ENCODE measurements at places on chromosomes 2 and 18. TPM values are rescaled to one million over a fixed set of nuclear protein-coding genes. Genes with fewer than 3 reads are reported as not detected.

The CFAP65 gene
- total RNA-seq: not detected

GRCh38 chr2:190354003-190354690, 10.8 kb downstream of the INPP1 start:
- no peak for DNase-seq

The POTEC gene
- not detected for total RNA-seq

The C2orf92 gene
- total RNA-seq: 0.96 TPM

DNA sequence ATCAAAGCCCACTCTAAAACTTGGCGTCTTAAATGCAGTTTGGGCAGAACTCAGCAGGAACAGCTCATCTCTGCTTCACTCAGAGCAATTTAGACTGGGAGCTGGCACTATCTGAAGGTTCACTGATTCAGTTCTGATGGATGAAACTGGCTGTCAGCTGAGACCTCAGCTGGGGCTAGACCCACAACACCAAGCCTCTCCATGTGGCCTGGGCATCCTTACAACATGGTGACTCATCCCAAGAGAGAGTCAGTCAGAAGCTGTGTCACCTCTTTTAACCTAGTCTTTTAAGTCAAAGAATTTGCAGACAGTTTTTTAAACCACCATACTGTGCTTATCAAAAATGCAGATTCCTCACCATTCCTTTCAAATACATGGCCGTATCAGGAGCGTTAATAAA, 62.6 kb upstream of the ZNF397 start:
- DNase-seq: peak; percentile 32

GRCh38 chr2:113185664-113186432, 12.1 kb downstream of the PSD4 start:
- DNase-seq: no peak

- DNase-seq: no peak
These were observed 147.7 kb upstream of the APCDD1 start for GRCh38 chr18:10306779-10307178.

- no peak for DNase-seq
These were observed 42.5 kb downstream of the DPYSL5 start for GRCh38 chr2:26890341-26891000.

The CAPG gene
- 260 TPM for total RNA-seq

The CCDC68 gene
- 2.7 TPM for total RNA-seq

- DNase-seq: no peak
These were observed 96.6 kb downstream of the BIRC6 start for GRCh38 chr2:32453242-32454062.

DNA sequence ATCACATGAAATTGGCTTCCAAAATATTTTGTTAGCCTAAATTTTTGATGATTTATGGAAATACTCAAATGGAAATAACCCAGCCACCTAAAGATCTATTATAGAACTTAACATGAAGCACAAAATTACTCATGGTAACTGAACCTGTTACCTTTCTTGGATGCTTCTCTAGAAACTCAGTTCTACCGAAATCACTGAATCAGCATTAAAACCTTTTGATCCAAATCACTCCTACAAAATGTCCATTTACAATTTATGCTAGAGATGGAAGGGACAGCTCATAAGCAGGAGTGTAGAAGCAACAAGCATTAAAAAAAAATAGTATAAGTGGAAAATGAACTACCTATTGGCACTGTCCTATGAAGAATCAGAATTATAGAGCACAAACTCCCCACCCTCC, 2.1 kb downstream of the PRPF40A start:
- DNase-seq: no peak

- no peak for DNase-seq
These were observed 20.6 kb downstream of the EHD3 start for GRCh38 chr2:31254237-31255203.

DNA sequence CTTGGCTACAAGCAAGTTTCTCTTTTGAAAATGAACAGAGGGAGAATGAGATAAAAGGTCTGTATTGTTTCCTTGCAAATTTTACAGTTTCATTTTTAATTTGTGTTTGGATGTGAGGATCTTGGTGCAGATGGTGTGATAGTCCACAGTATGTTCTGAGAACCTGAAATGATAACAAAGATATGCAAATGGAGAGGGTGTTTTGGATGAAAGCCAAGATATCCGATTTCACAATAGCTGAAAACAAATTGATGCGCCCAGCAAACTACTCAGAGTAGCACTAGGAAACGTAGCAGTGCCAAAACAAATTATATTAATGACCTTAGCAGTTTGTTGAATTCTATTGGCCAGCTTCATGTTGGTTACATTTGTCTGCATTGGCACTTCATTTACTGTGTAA, 683.5 kb downstream of the TMEM182 start:
- no peak for DNase-seq

DNA sequence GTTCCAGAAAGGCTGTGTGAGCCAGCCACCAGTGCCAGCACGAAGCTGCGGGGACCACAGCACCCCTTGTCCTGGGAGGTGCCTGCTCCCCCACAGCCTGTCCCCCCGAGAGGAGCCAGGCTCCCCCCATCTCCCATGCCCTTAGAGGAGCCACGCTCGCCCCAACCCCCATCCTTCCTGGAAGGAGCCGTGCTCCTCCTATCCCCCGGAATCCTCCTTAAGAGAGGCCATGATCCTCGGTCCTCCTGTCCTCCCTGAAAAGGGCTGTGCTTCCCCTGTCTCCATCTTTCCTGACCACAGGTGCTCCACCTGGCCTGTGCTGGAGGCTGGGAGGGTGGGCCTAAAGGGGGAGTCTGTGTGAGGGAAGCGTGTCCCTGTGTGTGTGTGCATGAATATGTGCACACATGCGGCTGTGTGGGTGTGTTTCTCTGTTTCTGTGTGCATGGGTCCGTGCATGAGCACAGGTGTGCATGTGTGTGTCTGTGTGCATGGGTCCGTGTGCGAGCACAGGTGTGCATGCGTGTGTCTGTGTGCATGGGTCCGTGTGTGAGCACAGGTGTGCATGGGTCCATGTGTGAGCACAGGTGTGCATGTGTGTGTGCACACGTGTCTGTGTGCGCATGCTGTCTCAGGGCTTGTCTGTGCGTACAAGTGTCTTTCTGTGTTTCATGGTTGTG, 80.3 kb downstream of the RTP5 start:
- no peak for DNase-seq

The CERKL gene
- 0.07 TPM for total RNA-seq

DNA sequence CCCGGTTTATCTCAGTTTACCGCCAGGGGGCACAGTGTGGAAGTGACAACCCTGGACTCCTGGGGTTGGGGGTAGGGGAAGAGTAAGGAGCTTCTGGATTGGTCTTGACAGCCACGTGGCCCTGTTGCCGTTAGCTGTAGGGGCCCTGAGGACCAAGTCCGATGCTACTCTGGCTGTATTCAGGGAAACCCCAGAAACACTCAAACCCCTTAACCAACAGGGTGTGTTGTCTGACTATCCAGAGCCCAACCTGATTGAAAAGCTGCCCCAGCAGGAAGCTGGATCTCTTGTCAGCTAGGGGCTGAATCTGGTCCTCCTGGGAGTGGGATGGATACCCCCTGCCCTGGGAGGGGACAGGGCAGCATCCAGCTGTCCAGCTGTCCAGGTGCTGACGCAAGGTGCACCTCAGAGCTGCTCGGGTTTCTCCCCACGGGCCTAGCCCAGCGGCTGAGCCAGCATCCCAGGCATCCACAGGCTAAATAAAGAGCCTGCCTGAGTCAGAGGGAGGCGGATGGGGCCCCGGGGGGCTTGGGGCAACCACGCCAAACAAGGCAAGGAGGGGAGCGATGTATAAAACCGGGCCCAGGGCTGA, 3.1 kb upstream of the GMPPA start:
- DNase-seq: no peak

The ZNF519 gene
- 3.9 TPM for total RNA-seq

The MC5R gene
- not detected for total RNA-seq

GRCh38 chr2:128545829-128546228, 227.2 kb upstream of the HS6ST1 start:
- no peak for DNase-seq

GRCh38 chr2:137179542-137179941, 414.2 kb downstream of the THSD7B start:
- no peak for DNase-seq

- DNase-seq: no peak
These were observed 117.7 kb upstream of the TEKT4 start for GRCh38 chr2:94753466-94753998.

The CD302 gene
- total RNA-seq: 0.92 TPM

DNA sequence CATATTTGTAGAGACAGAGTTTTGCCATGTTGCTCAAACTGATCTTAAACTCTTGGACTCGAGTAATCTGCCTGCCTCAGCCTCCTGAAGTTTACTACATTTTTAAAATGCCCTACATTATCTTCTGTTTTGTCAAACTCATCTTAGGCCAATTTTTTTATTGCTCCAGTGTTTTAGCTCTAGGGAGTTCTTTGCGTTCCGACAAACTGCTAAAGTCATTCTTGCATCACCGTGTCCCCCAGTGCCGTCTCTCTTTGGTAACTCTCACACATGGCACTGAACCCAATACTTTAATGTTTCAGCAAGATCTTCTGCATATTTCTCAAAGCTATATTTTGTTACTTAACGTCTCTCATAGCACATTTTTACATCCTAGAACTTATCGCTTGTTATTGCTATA, 440.9 kb upstream of the NRXN1 start:
- no peak for DNase-seq

- no peak for DNase-seq
These were observed 121.6 kb downstream of the NFATC1 start for GRCh38 chr18:79517341-79517740.

DNA sequence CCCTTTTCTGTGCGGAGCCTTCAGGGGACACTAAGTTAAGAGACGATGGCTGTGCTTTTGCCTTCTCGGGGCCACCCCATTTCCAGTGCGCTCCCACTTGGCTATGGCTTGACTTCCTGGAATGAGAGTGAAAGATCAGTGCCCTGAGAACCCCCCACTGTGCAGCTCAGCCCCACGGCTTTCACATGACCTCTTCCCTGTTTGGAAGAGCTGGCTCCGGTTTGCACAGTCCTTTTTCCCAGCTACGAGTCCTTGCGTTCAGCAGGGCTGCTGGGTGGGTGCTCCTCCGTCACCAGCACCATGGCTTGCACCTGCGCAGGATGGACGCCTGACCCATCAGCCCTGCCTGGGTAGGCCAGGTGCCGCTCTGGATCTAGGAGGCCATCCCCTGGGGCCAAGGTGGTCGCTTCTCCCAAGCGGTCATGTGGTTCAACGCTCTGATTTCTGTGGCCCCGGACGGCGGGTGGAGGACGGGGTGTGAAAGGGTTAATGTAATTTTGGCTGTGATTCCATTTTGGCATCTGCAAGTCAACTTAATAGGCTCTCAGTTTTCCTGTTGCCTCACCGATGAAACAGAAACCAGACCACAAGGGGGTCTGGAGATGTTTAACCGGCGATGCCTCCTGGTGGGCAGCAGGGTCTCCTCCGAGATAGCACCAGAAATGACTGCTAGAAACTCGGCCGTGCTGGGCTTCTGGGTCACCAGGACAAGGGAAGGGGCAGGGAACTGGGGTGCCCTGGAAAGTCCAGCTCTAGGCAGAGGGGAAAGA, 113.1 kb upstream of the HAAO start:
- DNase-seq: no peak

DNA sequence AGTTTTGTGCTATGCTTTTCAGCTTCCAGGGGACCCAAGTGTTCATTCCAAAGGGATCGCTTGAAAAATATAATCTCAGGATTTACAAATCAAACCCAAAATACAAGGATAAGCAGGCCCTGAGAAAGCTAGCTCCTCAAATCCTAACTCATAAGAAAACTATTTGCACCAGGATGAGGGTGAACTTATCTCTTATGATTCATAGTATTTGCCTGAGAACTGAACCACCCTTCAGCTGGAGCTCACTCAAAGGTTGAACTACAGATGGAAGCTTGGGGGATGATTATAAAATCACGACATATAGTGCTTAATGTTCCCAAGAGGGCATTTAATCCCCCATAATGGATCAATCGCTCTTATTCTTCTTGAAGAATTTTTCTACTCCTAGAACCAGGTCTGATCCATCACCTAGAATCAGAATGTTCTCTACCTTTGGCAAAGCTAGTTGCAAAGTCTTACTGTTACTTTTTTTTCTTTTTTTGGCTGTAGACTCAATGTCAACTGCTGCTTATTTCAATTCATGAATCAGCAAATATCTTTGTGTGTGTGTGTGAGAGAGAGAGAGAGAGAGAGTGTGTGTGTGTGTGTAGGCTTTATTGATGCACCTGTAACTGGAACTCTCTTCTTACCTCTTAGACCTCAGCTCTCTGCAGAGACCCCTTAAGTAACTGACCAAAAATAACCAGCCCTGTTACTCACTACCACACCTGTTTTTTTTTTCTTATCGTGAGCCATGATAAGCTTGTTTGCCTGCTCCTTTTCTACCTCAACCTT, 44.8 kb downstream of the ARL4C start:
- DNase-seq: peak; percentile 48

The MTLN gene
- total RNA-seq: 52.2 TPM

The ST8SIA5 gene
- total RNA-seq: under 0.01 TPM

GRCh38 chr2:45622336-45623075, 11.4 kb upstream of the SRBD1 start:
- DNase-seq: no peak

The SIX3 gene
- total RNA-seq: not detected

All from kidney epithelial cell (primary cell).